Activated CD8-positive, alpha-beta memory T cell treated with anti-CD3 and anti-CD28 coated beads, Interleukin-2, amount 10 ng/mL, durations not matched to agents 7 days and 5 days (primary cell): ENCODE measurements at places on chromosomes 2 and 18. TPM values are rescaled to one million over a fixed set of nuclear protein-coding genes. Genes with fewer than 3 reads are reported as not detected.
A peak's percentile ranks its signal among the peaks of the same experiment; 100 is the strongest.

Gene FTCDNL1
- 1.8 TPM for total RNA-seq

Gene GCG
- total RNA-seq = not detected

Gene SRD5A2
- not detected for total RNA-seq

Gene NEU2
- not detected for total RNA-seq

Gene NAT8
- total RNA-seq = not detected

Gene PRKAG3
- not detected for total RNA-seq

Gene UGT1A7
- not detected for total RNA-seq

Gene SLC38A11
- not detected for total RNA-seq

Gene CPS1
- 1.3 TPM for total RNA-seq

Gene ASB18
- total RNA-seq = not detected

Gene IL1F10
- total RNA-seq = not detected

DNA sequence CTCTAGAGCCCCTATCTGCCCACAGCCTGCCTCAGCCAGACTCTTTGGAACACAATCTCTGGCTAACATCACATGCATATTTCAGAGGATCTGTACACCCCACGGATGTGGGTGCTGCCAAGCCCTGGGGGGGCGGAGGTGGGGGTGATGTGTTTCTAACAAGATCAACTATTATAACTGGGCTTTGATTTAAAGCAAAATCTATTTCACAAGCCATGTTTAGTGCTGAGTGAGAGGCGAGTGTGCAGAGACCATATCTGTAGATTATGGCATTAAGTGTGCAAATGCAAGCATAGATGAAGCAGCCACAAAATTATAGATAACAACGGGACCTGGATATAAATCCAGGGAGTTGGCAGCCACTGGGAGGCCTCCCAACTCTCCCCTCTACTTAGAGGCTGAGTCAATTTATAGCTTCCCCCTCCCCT is 135.8 kb upstream of the SMAD2 start:
- no peak for DNase-seq

DNA sequence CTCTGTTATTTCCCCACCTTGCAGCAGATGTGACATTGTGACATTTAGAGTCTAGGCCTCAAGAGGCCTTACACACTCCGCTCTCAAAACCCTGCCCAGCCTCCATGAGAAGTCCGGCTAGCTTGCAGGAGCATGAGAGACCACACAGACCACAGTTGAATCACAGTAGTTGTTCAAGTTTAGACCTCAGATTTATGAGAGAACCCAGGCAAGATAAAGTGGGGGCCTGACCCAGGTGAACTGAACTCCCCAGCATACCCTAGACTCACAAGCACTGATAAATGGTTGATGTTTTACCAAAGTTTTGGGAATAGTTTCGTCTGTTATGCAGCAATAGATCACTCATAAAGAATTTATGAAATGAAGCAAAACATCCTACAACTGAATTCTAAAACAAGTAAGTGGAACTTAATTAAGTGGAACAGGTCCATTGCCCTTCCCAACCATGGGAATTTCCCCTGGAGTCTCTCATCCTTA is 4.7 kb upstream of the STAT1 start:
- DNase-seq = peak; percentile 66

DNA sequence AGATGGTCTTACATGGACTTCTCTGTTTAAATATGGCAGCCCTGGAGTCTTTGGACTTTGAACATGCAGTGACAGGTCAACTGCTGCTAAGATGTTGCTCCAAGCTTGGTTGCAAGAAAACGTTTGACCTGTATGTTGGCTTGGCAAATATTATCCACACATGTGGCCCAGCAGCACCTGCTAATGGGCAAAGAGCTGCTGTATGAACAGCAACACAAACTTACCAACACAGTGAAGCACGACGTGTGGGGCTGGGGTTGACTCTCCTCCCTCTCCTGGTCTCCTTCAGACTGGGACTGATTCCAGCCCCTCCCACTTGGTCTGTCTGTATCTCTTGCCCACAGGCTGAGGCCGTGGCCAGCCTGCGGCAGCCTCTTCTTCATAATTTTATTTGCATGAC is 3.8 kb downstream of the KCNE4 start:
- DNase-seq = no peak

- no peak for DNase-seq
These were observed 92.5 kb downstream of the EML4 start for GRCh38 chr2:42261518-42262195.

GRCh38 chr2:104673225-104673624 is 180.7 kb upstream of the POU3F3 start:
- no peak for DNase-seq

- DNase-seq = no peak
These were observed 86.6 kb downstream of the MARCO start for GRCh38 chr2:119028327-119029174.

GRCh38 chr2:61463769-61464475 is 7.0 kb downstream of the USP34 start:
- no peak for DNase-seq

GRCh38 chr2:14907014-14907612 is 274.6 kb downstream of the LRATD1 start:
- no peak for DNase-seq

GRCh38 chr18:77043541-77044280 is 88.9 kb downstream of the MBP start:
- no peak for DNase-seq

DNA sequence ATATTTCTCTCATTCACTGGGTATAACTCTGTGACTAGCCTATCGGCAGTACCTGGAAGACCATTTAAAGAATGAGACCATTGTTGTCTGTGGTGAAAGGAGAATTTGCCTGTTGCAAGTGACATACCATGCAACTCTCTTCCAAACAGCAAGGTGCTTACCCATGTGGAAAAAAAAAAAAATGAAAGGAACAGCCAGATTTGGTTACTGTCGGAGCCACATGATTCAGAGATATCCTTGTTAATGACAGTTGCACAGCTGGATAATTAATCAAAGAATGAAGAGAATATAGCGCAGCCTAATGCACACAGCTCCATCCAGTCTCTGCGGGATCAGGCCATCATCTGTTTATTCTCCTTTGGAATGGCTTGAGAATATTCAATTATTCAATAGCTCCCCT is 141.8 kb downstream of the HRH4 start:
- no peak for DNase-seq

GRCh38 chr2:239991689-239992314 is 33.3 kb downstream of the NDUFA10 start:
- DNase-seq = no peak

GRCh38 chr2:113078350-113078839 is 10.6 kb downstream of the IL1F10 start:
- no peak for DNase-seq

DNA sequence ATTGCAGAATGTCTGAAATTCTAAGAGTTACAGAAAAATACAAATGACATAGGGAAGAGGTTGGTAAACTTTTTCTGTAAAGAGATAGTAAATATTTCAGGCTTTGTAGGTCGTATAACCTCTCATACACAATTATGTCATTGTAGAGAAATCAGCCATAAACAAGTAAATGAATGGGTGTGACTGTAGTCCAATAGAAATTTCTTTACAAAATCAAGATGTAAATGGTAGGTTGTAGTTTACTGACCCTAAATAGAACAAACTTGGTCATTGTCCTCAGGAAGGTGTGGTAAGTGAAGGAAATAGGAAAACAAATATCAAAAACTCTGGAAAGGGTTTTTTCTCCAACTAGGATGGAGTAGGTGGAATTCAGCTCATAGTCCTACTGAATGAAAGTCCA is 415.5 kb upstream of the SPHKAP start:
- DNase-seq = no peak

DNA sequence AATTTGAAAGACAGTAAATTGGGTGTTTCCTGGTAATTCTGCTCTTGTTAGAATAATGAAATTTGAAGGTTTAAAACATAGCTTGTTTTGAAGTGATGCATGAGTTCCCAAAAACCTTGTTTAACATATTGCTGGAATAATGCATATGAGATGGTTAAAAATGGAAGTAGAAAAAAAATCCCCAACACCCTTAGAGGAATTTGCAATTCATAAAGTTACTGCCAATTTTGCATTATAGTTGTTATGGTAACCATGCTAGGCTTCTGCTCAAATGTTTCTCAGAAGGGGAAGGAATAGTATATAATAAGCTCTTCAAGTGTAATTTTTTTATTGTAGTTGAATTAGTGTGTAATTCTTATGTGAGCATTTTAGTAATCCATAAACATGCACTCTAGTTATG is 49.1 kb downstream of the FASTKD2 start:
- DNase-seq = no peak
